ENCODE measurements at places on chromosomes 1 and 21.

DNA sequence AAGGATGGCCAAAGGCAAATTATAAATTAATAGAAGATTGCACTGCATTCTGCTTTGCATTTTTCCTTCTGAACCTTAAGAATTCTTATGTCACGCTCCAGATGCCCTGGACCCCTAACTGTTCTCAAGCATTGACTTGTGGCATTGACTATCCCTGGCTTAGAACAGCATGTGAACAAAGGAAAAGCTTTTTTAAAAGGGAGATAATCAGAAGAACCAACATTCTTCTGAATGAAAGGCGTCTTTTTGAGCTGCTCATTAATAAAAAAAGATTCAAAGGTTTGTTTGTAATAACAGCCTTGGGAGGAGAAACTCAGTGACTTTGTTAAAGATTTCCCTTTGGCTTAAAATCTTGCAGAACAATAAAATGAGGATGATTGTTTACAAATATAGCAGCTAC is 105.5 kb downstream of the TNNI3K start:
- no peak for DNase-seq

DNA sequence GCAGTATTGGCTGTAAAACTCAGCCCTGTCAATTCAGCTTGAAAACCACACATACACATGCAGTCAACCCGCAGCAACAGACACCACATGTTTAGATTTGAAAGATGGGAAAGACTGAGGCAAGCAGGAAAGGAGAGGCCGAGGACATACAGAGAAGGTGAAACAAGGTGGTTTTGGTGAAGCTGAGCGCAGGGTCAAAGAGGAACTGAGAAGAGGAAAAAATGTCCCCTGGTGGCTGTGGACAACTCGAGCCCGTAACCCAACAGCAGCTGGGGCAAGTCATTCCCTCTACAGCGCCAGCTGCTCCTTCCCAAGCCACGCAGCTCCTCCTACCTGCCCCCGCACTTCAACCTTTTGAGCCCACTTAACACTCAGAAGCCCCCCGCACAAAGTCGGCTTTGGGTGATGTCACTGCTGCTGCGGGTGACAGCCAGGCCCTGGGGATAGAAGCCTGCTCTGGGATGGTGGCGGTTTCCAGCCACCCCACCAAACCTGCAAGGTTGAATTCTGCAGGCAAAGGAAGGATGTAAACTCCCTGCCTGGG is 63.0 kb downstream of the KCNN3 start:
- DNase-seq, result no peak

GRCh38 chr1:219541946-219542345 is 71.0 kb downstream of the ZC3H11B start:
- DNase-seq, result no peak

DNA sequence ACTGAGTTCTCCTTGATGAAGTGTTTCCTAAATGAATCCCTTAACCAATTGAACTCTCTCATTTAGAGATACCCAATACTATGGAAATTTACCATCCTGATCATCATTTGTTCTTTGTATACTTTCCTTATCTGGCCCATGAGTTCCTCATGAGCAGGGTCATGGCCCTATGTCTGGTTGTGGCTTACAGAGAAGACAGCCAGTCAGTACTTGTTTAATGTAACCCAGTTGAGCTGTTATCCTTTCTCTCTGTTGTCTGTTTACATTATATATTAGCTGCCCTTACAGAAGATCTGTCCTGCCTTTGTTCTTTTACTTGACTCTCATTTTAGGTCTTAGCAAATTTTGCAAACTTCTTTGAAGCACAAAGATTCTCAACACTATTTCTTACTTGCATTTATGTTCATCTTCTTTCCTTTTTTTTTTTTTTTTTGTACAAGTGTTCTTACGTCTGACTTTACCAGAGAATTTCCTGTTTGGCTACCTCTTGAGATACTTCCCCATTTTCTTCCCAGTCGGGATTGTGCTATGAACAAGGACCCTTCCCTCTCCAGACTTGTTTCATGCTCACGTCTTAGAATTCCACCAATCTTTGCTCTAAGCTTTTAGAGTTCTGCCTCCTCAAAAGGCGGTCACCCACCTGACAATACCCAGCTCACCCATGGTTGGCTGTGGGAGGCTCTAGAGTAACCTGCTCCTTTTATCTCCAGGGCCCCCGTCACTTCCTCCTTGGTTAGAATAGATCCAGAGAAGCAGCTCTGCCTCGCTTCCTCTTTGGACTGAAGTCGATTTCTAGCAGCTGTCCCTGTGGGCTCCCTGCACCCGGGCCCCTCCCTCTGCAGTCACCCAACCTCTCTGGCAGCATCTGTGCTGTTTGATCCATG is 53.6 kb upstream of the RUNX1 start:
- peak; percentile 89 for DNase-seq

GRCh38 chr1:41371630-41372599 is 10.7 kb downstream of the FOXO6 start:
- DNase-seq, result no peak

GRCh38 chr21:26550326-26550725 is 22.8 kb downstream of the CYYR1 start:
- no peak for DNase-seq

DNA sequence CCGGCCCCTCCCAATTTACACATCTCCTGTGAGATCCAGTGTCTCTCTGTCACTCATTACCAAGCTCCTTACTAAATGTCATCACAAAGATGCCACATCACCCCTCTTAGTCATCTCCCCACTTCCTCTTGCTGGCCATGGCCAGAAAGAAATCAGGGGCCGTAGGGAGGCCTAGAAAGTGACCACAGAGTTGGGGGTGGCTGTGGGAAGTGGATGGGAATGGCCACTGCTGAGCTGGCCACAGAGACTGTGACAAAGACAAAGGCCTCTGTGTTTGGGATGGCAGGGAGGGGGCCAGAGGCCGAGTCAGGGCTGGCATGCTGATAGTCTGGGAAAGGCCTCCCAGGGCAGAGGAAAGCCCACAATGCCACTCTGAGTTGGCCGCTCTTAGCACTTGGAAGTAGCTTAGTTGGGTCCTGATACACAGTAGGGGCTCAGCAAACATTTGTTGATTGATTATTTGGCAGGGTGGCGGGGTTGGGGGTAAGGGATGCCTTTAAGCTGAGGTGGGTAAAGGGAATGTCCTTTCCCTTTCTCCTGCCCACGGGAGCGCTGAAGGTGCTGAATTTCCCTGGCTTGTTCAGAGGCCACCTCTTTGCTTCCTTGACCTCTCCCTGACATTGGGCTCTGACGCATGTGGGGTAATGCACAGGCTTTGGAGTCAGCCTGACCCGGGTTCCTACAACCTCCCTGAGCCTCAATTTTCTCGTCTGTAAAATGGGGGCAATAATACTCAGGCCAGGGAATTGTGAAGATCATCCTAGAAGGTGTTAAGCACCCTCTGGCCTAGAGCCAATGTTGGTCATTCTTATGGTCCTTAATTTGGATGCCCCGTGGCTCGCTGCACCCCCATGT is 13.2 kb downstream of the NAV1 start:
- DNase-seq, result no peak

DNA sequence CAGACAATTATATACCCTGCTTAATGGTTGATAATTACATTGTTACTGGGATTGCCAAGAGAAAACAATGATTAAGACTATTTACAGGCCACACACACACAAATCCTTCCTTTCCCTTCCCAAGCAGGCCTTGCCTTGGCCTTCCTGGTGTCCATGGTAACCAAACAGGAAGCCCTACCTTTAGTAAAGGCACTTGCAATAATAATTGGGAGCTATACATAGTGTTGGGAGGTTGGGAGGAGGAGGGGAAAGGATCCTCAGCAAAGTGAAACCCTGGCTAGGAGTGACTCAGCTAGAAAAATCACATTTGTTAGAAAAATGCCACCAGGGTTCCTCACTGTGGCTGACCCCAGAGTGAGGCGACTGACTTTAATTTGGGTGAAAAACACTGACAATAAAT is 122.3 kb upstream of the ADAR start:
- DNase-seq, result no peak

DNA sequence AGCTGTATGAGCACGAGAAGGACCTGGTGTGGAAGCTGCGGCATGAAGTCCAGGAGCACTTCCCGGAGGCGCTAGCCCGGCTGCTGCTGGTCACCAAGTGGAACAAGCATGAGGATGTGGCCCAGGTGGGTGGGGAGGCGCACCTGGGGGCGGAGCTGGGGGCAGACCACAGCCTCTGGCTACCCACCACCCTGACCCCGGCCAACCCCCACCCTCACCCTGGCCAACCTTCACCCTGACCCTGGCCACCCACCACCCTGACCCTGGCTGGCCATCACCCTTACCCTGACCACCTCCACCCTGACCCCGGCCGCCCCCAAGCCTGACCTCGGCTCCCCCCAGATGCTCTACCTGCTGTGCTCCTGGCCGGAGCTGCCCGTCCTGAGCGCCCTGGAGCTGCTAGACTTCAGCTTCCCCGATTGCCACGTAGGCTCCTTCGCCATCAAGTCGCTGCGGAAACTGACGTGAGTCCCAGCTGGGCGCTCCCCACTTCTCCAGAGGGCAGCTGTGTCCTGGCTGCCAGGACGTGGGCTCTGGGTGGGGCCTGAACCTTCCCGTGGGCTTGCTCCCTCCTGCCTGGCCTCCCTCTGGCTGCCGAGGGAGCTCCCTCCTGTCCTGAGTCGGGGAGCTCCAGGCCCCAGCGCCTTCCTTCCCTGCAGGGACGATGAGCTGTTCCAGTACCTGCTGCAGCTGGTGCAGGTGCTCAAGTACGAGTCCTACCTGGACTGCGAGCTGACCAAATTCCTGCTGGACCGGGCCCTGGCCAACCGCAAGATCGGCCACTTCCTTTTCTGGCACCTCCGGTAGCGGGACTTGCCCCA is 69.5 kb downstream of the PIK3CD start:
- DNase-seq, result no peak

DNA sequence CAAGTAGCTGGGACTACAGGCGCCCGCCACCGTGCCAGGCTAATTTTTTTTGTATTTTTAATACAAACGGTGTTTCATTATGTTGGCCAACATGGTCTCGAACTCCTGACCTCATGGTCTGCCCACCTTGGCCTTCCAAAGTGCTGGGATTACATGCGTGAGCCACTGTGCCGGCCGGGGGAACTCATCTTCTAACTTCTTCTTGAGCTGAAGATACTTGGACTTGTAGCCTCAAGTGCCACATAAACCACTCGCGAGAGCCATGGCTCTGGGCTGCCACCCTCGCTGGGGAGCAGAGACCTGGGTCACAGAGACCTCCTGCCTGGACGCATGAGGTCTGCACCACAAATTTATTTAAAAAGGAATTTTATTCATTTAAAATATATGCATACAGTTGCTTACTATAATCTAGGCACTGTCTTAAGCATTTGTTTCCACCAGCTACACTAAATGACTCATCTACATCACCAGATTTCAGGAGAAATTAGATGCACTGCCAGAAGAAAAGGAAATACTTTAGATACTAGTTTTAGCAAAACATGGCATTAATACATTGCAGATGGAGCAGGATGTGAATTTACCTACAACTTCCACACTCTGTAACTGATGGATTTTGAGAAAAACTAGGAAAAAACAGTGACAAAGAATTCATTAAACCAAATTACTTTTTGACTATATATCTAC is 29.9 kb upstream of the PUM1 start:
- no peak for DNase-seq

GRCh38 chr21:7957713-7958064 is 2563.7 kb upstream of the TPTE start:
- no peak for DNase-seq

- no peak for DNase-seq
Measured at GRCh38 chr21:27149034-27149433, 182.1 kb upstream of the ADAMTS5 start.

- DNase-seq, result peak; percentile 47
Measured at GRCh38 chr21:33931799-33932390, 16.3 kb upstream of the ATP5PO start.

GRCh38 chr1:205672395-205672889 is 7.9 kb downstream of the SLC45A3 start:
- no peak for DNase-seq
